ENCODE measurements at places on chromosomes 1 and 21. TPM values are rescaled to one million over a fixed set of nuclear protein-coding genes. Genes with fewer than 3 reads are reported as not detected.

DNA sequence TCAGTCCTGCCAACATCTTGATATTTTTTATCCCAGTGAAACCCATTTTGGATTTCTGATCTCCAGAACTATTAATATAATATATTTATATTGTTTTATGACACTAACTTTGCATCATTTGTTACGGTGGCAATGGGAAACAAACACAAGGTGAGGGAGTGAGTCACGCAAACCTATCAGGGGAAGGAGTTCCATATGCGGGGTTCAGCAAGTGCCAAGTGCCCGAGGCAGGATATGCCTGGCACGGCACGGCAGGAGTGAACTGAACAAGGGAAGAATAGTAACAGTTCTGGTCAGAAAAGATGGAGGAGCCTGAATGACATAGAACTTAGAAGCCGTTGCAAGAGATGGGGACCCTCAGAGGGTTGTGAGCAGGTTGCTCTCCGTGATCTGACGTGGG lies 7.7 kb upstream of the IL10RB start:
- peaks cover 11% of the 10 kb centered on the region for H3K4me1 ChIP-seq
- H3K4me3 ChIP-seq = no peak overlapping the region
- H3K27ac ChIP-seq = no peak overlapping the region

GRCh38 chr21:45451091-45451740 lies 46.3 kb downstream of the COL18A1 start:
- DNase-seq = no peak
- H3K4me1 ChIP-seq = no peaks in the 10 kb centered on the region
- no peak overlapping the region for H3K4me3 ChIP-seq
- H3K27ac ChIP-seq = no peak overlapping the region
- H3K27me3 ChIP-seq = no peaks in the 10 kb centered on the region

The KCNJ9 gene
- not detected for total RNA-seq

GRCh38 chr1:56227886-56228285 lies 351.5 kb downstream of the PLPP3 start:
- no peak overlapping the region for H3K4me3 ChIP-seq
- no peak for DNase-seq
- H3K36me3 ChIP-seq = no peaks in the 10 kb centered on the region
- H3K27me3 ChIP-seq = peaks cover 2% of the 10 kb centered on the region

DNA sequence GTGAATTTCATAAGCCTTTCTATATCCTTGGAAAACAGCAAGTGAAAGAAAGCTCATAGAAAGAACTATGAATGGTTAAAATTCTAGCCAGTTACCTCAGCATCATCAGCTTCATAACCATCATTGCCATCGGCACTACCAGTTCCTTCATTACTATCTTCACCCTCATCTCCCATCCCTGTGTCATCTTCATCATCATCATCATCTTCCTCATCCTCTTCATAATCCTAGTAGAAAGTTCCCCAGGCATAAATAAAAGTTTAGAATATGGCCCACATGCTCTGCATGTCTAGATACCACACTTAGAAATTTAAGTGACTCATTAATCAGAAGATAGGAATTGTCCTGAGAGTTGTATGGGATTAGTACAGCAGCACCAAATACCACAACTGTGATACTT lies 49.0 kb downstream of the TPR start:
- H3K27ac ChIP-seq = no peak overlapping the region
- H3K4me3 ChIP-seq = no peak overlapping the region
- H3K36me3 ChIP-seq = peaks cover 10% of the 10 kb centered on the region

The SPATA1 gene
- total RNA-seq = 8.6 TPM

DNA sequence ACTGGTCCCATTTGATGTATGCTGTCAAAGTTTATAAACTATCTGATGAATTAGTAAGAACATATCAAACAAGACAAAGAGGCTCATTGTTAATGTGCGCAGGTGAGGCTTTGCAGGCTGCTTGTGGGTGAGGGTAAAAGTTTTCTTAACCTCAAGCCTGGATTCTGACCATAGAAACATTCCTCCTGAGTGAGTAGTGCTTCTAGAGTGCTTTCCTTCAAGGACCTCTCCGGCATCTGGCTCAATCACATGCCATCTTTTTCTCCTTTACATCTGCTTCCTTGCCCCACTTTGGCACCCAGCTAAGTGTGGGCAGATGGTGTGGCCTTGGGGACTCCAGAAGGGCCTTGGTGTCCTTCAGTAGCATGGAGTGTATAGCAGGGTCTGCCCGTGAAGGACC lies 104.0 kb downstream of the ROR1 start:
- no peaks in the 10 kb centered on the region for H3K4me1 ChIP-seq
- no peak for DNase-seq
- no peaks in the 10 kb centered on the region for H3K36me3 ChIP-seq
- H3K27me3 ChIP-seq = no peaks in the 10 kb centered on the region
- no peak overlapping the region for H3K4me3 ChIP-seq

GRCh38 chr1:147463022-147463421 lies 78.3 kb upstream of the BCL9 start:
- no peaks in the 10 kb centered on the region for H3K36me3 ChIP-seq
- no peak overlapping the region for H3K27ac ChIP-seq
- no peak overlapping the region for H3K4me3 ChIP-seq
- H3K27me3 ChIP-seq = peaks cover 2% of the 10 kb centered on the region
- H3K4me1 ChIP-seq = no peaks in the 10 kb centered on the region

DNA sequence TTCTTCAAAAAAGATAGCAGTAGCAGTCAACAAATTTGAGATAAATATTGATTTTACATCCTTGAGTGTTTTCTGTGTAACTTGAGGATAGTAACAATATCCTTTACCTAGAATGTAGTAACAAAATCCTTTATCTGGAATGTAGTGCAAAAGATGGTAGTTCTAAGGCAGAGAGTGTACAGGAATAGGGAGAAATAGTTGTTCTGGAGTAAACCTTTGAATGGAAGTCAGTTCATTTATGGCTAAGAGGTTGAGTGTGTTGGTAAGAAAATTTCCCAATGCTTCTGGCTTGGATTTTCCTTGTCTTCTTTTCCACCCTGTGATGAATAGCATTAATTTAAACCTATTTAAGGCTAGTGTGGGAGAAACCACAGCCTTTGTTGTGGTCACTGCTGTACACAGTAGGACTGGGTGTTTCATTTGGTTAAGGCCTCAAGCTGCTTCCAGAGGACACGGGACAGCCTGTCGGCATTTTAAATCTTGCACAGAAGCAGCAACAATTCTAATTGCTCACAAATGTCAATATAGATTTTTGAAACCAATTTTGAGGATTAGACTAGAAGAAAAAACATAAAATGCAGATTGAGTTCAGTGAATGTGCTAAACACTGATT lies 11.3 kb downstream of the NFIA start:
- no peak overlapping the region for H3K4me3 ChIP-seq
- no peaks in the 10 kb centered on the region for H3K36me3 ChIP-seq
- no peaks in the 10 kb centered on the region for H3K4me1 ChIP-seq
- H3K27me3 ChIP-seq = no peaks in the 10 kb centered on the region
- DNase-seq = no peak
- H3K27ac ChIP-seq = no peak overlapping the region

The GBP5 gene
- 25.2 TPM for total RNA-seq

DNA sequence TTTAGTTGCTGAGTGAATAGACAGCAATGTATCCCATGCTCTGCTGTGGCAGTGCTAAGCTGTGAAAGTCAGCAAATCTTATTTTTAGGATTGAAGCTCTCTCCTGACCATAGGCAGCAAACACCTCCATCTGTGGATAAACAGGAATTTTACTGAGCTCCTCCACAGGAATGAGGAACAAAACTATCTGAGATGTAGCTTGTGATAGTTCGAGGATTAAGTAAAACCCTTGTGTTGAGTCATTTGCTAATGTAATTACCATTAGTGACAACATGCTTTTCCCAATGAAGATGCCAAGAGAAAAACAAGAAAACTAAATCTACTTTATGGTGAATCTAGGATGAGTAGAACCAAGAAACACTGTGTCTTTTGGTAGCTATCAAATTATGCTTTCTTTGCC lies 122.7 kb downstream of the CLEC20A start:
- H3K4me1 ChIP-seq = no peaks in the 10 kb centered on the region
- H3K4me3 ChIP-seq = no peak overlapping the region
- H3K36me3 ChIP-seq = no peaks in the 10 kb centered on the region

GRCh38 chr1:5743435-5744095 lies 248.7 kb downstream of the NPHP4 start:
- no peaks in the 10 kb centered on the region for H3K36me3 ChIP-seq
- no peaks in the 10 kb centered on the region for H3K27me3 ChIP-seq
- DNase-seq = no peak

The AK5 gene
- not detected for total RNA-seq

GRCh38 chr21:29329406-29329805 lies 30.7 kb downstream of the BACH1 start:
- no peaks in the 10 kb centered on the region for H3K4me1 ChIP-seq
- no peak for DNase-seq
- no peak overlapping the region for H3K27ac ChIP-seq
- peaks cover 48% of the 10 kb centered on the region for H3K36me3 ChIP-seq
- no peaks in the 10 kb centered on the region for H3K27me3 ChIP-seq

DNA sequence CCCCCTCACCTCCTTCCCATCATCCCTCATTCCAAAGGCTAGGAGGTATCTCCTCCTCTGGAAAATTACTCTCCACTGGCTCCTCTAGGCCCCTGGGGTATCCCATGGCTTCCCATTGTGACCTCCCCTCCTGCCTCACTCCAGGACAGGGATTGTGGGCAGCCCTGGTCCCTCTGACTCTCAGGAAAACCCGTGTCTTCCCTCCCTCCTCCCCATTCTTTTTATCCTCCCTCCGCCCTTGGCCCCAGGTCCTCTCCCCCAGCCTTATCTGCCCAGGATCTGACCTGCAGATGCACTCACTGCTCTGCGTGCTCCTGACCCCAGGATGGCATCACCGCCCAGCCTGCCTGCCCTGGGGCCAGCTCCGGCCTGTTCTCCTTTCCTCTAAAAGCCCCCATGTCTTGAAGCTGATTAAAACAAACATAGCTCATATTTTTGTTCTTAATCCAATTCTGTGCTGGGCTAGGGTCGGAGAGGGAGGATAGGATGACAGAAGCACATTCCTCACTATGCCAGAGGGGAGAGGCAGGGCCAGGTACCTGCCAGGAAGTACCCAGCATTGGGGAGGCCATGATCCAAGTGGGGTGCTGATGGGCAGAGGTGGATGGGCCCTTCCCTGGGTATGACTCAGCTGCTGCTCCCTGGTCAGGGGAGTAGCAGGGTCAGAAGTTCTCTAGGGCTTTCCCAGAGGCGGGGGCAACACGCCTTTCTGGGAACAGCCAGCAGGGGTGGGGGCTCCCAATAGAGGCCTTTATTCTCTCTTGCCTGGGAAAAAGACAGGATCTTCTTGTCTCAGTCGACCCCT lies 13.8 kb upstream of the UBL4B start:
- no peak for DNase-seq
- peaks cover 17% of the 10 kb centered on the region for H3K4me1 ChIP-seq
- no peak overlapping the region for H3K27ac ChIP-seq
- no peaks in the 10 kb centered on the region for H3K27me3 ChIP-seq

The PRAMEF33 gene
- not detected for total RNA-seq

DNA sequence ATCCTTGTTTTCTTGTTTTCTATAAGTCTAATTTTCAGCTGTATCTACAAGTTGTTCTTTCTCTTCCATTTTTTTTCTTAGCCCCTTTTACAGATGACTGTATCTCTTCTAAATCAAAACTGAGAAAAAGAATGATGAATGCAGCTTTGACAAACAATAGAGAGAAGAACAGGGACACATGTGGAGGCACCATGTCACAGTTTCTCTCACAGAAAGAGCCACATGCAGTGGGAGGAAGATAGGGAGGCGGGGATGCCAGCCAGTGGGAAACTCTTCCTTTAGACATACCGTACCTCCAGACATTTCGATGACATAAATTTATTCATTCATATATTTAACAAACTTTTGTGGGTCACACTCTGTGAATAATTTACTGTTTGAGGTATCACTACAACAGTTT lies 45.5 kb downstream of the NME7 start:
- no peaks in the 10 kb centered on the region for H3K36me3 ChIP-seq
- no peak overlapping the region for H3K27ac ChIP-seq
- no peaks in the 10 kb centered on the region for H3K27me3 ChIP-seq

GRCh38 chr1:32066489-32066873 lies 6.3 kb upstream of the TMEM39B start:
- no peak overlapping the region for H3K4me3 ChIP-seq
- H3K36me3 ChIP-seq = no peaks in the 10 kb centered on the region
- H3K4me1 ChIP-seq = peaks cover 11% of the 10 kb centered on the region

DNA sequence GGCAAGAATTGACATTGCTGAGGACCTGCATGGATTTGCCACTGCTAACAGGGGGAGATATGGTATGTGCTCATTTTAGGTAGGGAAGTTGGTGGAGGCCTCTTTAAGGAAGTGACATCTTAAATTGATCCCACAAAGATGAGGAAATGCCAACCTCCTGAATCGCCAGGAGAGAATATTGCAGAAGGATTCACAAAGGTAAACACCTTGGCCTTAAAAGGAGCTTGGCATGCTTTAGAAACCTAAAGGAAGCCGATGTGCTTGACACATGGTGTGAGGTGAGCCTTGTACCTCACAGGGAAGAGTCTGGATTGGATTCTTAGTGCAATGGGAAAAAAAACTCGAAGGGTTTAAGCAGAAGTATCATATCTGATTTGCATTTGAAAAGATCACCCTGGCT lies 470.5 kb upstream of the DAB1 start:
- H3K36me3 ChIP-seq = no peaks in the 10 kb centered on the region
- no peak for DNase-seq
- H3K27ac ChIP-seq = no peak overlapping the region
- no peaks in the 10 kb centered on the region for H3K27me3 ChIP-seq
- no peak overlapping the region for H3K4me3 ChIP-seq

DNA sequence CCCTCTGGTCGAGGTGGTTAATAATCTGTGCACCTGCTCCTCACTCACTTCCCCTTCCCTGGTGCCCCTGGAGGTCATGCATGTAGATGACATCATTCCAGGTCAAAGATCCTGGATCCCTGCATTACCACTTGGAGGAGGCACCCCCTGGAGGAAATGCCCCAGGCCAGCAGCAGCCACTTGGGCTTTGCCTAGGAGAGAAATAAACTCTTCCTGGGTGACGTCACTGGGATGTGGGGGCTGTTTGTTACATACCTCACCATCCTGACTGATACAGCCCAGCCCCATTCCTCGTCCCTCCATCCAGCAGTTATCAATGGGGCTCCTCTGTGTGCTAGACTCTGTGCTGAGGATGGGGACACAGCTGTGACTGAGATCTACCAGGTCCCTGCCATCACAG lies 433.6 kb downstream of the PTPRU start:
- H3K27me3 ChIP-seq = no peaks in the 10 kb centered on the region
- no peak overlapping the region for H3K4me3 ChIP-seq
- H3K36me3 ChIP-seq = no peaks in the 10 kb centered on the region
- H3K27ac ChIP-seq = no peak overlapping the region
- no peaks in the 10 kb centered on the region for H3K4me1 ChIP-seq

The TACSTD2 gene
- total RNA-seq = not detected

DNA sequence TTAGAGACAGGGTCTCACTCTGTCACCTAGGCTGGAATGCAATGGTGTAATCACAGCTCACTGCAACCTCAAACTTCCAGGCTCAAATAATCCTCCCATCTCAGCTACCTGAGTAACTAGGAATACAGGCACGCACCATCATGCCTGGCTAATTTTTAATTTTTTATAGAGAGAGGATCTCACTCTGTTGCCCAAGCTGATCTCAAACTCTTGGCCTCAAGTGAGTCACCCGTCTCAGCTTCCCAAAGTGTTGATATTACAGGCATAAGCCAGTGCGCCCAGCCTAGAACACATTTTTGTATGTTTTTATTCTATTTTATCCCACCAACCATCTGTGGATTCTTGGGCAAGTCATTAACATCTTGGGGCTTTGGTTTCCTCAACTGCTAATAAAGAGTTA lies 100.5 kb downstream of the AK5 start:
- H3K27me3 ChIP-seq = no peaks in the 10 kb centered on the region
- no peak overlapping the region for H3K4me3 ChIP-seq
- DNase-seq = no peak
